ENCODE measurements at places on chromosomes 3 and 15.

- DNase-seq, result no peak
These were observed 109.6 kb downstream of the ARRDC4 start for GRCh38 chr15:98070137-98070536.

DNA sequence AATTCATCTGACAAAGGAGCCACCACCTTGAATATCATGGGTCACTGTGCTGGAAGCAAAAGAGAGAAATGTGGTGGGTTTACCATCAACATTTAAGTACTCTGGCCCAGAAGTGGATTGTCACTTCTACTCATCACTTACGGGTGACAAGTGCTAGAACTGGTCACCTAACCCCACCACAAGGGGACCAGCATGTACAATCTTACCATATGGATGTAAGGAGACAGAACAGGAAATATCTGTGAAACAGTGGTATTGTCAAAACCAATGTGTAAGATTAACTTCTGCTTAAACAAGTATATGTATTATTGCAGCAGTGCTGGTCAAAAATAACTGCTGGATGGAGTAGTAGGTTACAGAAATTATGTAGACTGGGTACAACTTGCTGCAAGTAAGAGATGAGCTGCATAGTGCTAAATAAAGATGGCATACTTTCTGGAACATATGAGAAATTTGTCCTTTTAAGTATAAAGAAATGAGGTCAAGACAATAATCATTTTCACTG is 171.8 kb downstream of the POTEB3 start:
- DNase-seq, result no peak

DNA sequence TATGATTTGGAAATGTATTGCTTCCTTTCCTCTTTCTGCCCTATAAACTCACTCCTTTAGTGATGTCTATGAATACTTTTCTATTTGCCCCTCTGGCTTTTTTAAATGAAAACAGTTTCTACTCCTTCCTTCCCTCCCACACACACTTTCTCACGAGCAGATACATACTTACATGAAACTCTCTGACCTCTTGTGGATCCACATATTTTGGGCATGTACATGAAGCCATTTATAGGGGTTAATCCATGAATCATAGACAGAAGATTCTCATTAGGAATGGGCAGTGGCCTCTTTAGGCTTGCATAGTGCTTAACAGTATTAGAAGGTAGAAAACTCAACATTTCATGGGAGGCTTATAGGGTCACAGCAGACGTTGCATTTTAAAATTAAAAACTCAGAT is 24.8 kb downstream of the ANAPC13 start:
- no peak for DNase-seq

- DNase-seq, result no peak
These were observed 5.2 kb downstream of the GNAI2 start for GRCh38 chr3:50241163-50241562.

DNA sequence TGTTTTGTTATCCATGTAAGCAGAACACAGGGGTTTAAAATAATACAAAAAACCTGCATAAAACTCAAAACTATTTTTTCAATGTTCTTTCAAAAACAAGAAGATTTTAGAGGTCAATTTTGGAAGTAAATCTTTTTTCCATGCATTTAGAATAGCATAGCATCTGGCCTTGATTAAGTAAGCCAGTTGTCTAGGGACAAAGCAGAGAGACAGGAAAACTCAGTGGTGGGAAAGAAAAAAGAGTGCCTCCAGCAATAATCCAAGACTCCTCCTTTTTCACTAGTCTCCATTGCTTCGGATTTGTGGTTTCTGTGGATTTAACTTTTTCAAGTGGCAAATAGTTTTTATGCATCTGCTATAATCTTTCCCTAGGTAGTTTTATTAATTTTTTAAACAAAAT is 88.9 kb downstream of the SUCNR1 start:
- no peak for DNase-seq

DNA sequence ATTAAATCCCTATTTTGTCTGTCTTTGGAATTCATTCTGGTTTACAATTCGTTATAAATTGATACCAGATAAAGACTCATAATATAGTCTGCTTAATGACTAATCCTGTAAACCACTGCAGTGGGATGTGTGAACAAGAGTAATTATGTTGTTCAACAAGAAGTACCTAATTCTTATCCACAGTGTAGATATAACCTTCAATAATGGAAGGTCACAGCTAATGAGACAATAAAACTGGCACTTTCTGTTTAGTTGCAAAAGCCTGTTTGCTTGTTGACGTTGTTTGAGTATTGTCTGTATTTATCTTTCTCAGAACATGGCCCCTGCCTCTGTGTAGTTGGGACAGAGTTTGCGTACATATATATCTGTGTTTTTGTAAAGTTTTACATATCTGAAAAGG is 26.7 kb downstream of the PIAS1 start:
- DNase-seq, result no peak

GRCh38 chr3:98787181-98787580 is 24.0 kb downstream of the ST3GAL6 start:
- no peak for DNase-seq

DNA sequence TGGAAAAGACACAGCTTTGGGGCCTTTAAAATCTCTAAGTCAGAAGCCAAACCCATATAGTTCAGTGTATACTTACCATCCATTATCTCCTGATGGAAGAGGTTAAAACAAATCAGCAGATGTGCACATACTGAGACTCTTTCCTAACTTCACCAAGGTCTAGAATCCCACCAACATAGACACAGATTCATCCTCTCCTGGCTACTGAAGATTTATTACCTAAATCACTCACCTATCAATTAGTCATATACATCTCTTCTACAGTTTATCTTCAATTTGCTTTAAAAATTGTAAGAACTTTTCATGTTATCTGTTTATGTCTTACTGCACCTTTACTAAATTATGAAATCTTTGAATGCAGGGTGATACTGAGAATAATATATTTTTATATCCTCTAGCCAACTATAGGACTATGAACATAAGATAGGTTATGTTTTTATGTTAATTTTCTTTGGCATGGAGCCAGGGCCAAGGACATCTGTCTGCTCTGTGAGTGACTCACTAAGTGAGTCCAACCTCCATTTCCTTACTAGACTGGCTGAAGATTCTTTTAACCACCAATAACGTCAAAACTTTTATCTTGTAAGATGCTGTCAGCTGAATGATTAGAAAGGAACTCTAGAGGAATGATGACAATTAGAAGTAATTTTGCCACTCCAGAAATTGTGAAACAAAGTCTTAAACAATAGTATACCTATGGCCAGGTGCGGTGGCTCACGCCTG is 397.6 kb downstream of the FOXP1 start:
- no peak for DNase-seq

GRCh38 chr3:57600195-57600594 is 3.1 kb upstream of the ARF4 start:
- DNase-seq, result no peak

GRCh38 chr3:52487788-52488691 is 7.1 kb upstream of the STAB1 start:
- DNase-seq, result no peak

- no peak for DNase-seq
These were observed 31.0 kb downstream of the P3H2 start for GRCh38 chr3:190089711-190090110.

DNA sequence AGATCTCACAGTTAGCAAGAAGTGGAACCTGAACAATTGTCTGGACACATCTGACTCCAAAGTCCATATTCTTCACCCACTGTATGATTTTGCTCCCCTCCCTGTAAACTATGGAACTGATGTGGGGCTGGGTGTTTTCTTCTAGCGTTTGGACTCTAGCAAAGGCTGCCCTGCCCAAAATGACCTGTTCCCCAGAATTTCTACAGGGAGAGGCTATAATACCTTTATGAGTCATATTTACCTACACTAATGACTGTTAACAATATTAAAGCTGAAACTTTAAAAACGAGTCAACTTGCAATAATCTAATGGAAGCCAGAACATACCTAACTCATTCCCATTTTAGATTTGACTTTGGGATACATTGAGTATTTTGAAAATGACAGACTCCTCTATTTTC is 531.2 kb upstream of the CFAP20DC start:
- DNase-seq, result no peak

DNA sequence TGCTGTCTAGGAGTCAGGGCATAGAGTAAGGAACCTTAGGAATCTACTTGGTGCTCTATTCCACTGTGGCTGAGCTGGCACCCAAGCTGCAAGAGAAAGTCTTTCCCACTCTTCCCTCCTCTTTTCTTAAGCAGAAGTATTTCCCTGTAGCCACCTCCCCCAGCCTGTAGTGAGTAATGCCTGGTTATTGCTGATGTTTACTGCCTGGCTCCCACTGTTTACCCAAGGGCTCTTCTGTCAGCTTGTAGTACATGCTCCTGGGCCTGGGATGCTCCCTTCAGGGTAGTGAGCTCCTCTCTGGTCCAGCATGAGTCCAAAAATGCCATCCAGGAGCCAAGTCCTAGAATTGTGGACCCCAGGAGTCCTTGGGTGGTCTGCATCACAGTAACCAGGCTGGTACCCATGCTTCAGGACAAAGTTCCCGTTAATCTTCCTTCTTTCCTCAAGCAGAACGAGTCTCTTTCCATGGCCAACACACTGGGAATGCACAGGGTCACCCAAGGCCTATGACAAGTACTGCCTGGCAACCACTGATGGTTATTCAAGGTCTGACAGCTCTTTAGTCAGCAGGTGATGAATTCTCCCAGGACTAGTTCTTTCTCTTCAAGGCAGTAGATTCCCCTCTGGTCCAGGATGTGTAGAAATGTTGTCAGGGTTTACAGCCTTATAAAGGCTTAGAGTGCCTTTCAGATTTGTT is 17.6 kb downstream of the GALK2 start:
- DNase-seq, result no peak

DNA sequence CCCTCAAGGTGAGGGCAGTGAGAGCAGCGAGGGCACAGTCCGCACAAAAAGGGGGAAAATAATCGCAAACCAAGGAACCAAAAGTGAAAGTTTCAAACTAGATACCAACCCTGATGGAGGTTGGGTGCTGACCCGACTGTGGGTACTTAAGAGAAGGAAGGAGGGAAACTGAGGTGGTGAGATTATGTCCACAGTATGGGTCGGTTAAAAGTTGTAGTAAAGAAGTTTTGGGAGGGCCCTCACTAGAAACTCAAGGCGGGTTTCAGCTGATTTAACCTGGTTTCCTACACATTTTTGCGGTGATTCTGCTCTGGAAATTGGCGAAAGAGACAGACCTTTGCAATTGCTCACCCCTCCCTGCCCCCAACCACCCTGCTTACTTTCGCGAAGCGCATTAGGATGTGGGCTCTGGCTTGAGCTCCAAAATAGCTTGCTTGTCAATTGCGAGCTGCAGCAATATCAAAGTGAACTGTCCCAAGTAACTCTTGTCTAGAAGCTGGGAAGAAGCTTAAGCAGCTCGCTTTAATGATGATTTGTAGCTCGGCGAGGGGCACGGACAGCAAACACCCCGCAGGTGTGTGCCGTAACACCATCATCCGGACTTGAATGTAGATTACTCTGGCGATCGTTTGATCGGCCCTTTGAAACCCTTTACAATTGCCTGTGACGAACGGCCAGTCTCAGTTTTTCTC is 15.8 kb downstream of the SOX2 start:
- DNase-seq, result no peak

GRCh38 chr15:77356305-77356704 is 63.6 kb downstream of the PEAK1 start:
- DNase-seq, result no peak

GRCh38 chr3:87363721-87364120 is 87.3 kb upstream of the POU1F1 start:
- DNase-seq, result no peak

DNA sequence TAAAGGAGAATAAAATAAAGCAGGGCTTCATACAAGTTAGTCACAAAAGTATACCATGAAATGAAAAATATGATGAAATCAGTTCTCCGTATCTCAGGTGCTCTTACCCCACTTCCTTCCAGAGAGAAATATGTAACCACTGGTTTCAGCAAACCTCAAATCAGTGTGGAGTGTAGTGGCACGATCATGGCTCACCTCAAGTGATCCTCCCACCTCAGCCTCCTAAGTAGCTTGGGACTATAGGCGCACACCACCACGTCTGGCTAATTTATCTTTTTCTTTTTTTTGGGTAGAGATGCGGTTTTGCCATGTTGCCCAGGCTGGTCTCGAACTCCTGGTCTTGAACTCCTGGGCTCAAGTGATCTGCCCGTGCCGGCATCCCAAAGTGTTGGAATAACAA is 24.2 kb downstream of the DENND4A start:
- no peak for DNase-seq

- DNase-seq, result no peak
These were observed 169.0 kb upstream of the SLC24A5 start for GRCh38 chr15:47951781-47952180.

GRCh38 chr3:190385731-190386688 is 2.0 kb upstream of the CLDN16 start:
- DNase-seq, result no peak

DNA sequence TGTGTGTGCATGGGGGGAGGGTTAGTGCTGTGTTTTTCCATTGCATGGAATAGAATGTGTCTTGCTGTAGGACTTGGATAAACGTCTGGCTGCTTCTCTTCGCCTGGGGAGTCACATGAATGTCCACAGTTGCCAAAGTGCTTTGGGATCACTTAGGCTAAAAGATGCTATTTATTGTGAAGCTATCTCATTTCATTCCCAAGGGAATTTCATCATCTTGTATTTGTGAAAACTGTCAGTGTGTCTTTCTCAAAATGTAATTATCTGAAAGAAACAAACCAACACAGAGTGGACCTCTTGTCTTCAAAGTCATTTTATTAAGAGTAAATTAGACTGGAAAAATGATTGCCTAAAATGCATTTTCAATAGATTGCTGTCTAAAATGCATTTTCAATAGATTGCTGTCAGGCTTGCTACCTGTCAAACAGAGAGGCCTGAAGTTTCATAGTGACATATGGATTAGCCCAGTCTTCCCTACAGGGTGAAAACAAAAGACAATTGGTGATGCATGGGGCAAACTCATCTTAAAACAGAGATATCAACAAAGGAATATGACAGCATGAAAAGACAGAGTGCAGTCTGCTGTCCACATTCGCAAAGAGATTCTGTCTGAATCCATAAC is 117.1 kb upstream of the GOLIM4 start:
- DNase-seq, result no peak

- no peak for DNase-seq
These were observed 52.2 kb upstream of the STXBP5L start for GRCh38 chr3:120855665-120856437.

GRCh38 chr3:186380622-186381380 is 18.8 kb upstream of the DGKG start:
- no peak for DNase-seq

- DNase-seq, result no peak
These were observed 9.1 kb downstream of the RBM15B start for GRCh38 chr3:51400166-51400565.

DNA sequence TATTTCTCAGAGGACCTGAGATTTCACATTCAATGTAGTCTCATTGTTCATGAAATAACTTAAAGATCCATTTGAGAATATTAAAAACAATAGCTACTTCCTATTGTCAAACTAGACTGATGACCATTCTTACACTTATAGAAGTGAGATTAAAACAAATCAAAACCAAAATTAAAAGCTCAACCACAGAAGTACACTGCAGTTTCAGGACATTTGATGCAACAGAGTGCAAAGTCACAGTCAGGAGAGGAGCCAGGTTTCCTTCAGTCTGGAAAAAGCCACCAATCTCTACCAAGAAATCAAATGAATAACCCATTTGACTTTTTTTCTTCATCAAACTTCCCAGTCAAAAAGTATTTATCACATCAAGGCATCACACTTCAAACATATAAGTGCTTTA is 5.5 kb downstream of the CCPG1 start:
- no peak for DNase-seq

All from stimulated activated CD4-positive, alpha-beta T cell treated with anti-CD3 and anti-CD28 coated beads, TNF-alpha, amount 100 ng/mL, for 4 hours (primary cell).